ENCODE measurements at places on chromosomes 7 and 10.

DNA sequence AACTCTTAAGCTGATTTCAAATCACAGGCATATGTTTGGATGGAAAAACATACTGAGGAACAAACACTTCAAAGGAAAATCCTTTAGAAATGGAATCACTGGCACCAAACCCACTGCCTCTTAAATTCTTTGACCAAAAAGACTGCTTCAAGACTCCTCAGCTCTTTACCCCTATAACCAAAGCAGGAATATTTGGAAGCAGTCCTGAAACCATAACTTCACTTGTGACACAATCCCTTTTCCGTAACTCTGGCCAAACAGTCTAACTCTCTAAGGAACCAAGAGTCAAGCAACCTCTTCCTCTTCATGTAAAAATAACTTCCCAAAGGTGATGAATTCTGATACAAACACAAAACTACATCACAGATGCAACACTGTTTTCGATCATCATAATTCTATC is 104.3 kb downstream of the MTERF1 start:
- no peak for DNase-seq

DNA sequence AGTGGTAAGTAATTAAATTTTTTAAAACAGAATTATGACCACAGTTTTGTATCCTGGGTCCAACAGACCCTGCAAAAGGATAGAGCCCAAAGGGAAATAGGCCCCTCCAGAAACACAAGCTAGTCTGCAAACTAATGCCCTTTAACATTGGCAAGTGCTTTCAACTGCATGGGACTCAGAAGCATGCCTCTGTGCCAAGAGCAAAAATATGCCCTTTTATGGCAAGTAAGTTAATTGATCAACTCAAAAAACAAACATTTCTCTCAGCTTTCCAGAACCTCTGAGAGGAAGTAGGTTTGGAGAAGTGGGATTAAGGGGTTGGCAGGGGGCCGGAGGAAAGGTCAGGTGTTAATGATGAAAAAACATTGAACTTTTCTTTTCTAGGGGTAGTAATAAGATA is 186.6 kb upstream of the PRSS1 start:
- DNase-seq = no peak

GRCh38 chr7:70307544-70308106 is 709.4 kb downstream of the AUTS2 start:
- no peak for DNase-seq

GRCh38 chr10:21145751-21146435 is 248.8 kb upstream of the NEBL start:
- no peak for DNase-seq

DNA sequence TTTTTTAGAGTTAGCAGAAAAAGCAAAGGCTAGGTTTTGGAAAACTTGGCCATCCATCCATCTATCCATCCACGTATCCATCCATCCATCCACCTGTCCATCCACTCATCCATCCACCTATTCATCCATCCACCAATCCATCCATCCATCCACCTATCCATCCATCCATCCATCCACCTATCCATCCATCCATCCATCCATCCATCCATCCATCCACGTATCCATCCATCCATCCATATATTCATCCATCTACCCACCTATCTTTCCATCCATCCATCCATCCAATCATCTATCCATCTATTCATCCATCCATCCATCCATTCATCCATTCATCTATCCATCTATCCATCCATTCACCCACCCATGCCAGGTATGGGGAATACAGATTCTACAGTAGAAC is 81.7 kb upstream of the MPP7 start:
- DNase-seq = no peak

DNA sequence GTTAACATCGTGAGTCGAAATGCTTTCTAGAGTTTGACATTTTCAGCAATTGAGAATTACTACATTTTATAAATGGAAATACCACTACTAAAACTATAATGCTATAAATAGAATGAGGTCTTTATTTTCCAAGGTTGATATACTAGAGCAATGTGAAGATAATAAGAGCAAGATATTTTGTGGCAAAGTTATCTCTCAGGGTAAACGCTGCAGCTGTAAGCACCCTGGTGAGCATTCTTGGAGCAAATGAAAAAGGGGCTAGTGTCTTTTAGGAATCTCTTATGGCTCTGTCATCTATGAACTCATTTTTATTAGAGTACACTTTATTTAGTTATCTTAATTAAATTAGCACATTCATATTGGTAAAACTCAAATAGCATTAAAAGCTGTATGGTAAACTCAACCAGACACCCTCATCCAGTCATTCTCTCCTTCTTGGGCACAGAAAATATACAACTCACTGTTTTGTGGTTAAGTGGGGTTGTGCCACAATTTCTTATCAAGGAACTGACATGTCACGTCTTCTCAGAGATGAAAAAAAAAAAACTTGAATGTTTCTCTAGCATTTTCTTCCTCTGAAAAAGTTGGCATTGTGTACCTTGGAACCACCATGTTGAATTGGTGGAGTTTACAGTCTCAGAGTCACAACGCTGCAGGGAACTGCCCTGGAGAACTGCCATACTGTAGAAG is 289.5 kb upstream of the PFKP start:
- DNase-seq = no peak
